ENCODE measurements at places on chromosomes 5 and 9.

DNA sequence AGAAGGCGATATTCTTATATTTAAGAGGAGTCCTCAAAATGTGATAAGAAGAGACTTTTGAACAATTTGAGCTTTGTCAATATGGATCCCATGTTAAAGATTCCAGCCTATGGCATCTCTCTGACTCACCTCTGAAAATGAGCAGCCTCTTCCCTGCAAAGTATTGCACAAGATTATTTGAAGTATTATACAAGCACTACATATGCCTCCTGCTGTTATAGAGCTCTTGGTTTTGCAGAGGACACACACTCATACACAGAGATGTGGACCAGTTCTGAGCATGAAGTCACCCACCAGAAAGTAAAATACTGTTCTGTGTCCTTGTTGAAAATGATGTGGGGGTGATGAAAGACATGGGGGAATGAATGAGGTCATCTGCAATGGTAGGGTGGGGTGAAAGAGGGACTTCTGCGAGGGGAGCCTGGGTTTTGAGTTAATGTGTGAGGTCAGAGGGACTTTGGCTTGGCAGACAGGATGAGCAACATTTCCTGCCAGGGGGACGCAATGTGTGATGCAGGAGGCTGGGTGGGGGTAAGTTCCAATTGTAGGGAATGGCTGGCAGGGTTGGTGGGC lies 25.8 kb downstream of the FBXL7 start:
- DNase-seq: no peak

GRCh38 chr5:163915481-163915961 lies 410.1 kb downstream of the MAT2B start:
- no peak for DNase-seq

- DNase-seq: no peak
These were observed 150.9 kb downstream of the ZSWIM6 start for GRCh38 chr5:61482980-61483379.

DNA sequence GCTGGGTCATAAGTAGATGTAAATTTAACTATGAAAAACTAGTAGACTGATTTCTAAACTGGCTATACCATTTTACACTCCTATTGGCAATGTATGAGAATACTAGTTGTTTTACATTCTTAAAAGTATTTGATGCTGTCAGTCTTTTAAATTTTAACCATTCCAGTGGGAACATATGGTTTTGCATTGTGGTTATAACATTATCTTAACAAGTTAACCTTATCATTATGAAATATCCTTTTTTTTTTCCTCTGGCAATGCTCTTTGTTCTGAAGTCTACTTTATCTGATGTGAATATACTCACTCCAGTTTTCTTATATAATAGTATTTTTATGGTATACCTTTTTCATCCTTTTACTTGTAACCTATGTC lies 548.9 kb upstream of the CLINT1 start:
- DNase-seq: no peak

DNA sequence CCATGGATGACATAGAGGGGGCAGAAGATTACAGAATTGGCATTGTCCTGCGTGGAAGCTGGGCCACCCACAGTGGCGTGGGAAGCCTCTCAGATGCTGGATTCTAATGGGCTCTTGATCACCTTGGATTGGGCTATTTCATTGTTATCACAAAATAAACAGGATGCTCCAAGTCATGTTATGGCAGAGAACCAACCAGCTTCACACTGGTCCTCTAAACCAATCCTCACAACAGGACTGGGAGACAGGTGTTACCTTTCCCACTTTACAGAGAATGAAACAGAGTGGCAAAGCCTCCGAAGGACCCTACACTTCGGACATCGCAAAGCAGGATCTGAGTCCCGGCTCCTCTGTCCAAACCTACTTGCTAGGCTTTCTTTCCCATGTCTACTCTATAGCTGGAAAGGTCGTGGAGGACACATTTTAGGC lies 455 bp upstream of the SMIM3 start:
- no peak for DNase-seq
